Aortic smooth muscle cell (primary cell): ENCODE measurements at places on chromosomes 16 and 17. TPM values are rescaled to one million over a fixed set of nuclear protein-coding genes. Genes with fewer than 3 reads are reported as not detected.

Gene NAGS
- total RNA-seq, result 0.93 and 1.3 TPM in 2 replicates

Gene KRT34
- not detected in 2 replicates for total RNA-seq

Gene GAST
- not detected in 2 replicates for total RNA-seq

Gene KCNH6
- total RNA-seq, result not detected in 2 replicates

Gene HYDIN
- 1.1 TPM in 2 replicates for total RNA-seq

Gene EPN3
- 0.13 TPM in 1 of 2 replicates, not detected in the other for total RNA-seq

Gene NOXO1
- 0.12 and 0.13 TPM in 2 replicates for total RNA-seq

Gene BRICD5
- total RNA-seq, result 1.2 and 1.7 TPM in 2 replicates

Gene UMOD
- total RNA-seq, result not detected in 2 replicates

Gene TMEM92
- total RNA-seq, result not detected in 2 replicates

Gene AIPL1
- 0.06 and 0.13 TPM in 2 replicates for total RNA-seq

Gene MYL4
- 0.13 TPM in 1 of 2 replicates, not detected in the other for total RNA-seq

Gene TBC1D26
- not detected in 2 replicates for total RNA-seq

Gene GCGR
- not detected in 2 replicates for total RNA-seq

Gene KRTAP1-1
- total RNA-seq, result not detected in 2 replicates

Gene TMEM220
- total RNA-seq, result 3.6 and 5.1 TPM in 2 replicates

Gene CXCL16
- total RNA-seq, result 1.5 and 2.1 TPM in 2 replicates

Gene KRTAP2-1
- total RNA-seq, result not detected in 2 replicates

Gene EPX
- total RNA-seq, result not detected in 2 replicates

Gene SEBOX
- not detected in 2 replicates for total RNA-seq

Gene SLFN11
- total RNA-seq, result 73.2 and 91.4 TPM in 2 replicates

Gene OMG
- 0.12 and 0.26 TPM in 2 replicates for total RNA-seq

Gene CRK
- 127 and 129 TPM in 2 replicates for total RNA-seq

Gene ITGAL
- total RNA-seq, result under 0.01 TPM in 2 replicates

Gene CDRT15
- total RNA-seq, result not detected in 2 replicates

Gene MYL11
- total RNA-seq, result 0.12 TPM in 1 of 2 replicates, not detected in the other

Gene SLFN5
- 54.4 and 72.5 TPM in 2 replicates for total RNA-seq

Gene TEX19
- not detected in 2 replicates for total RNA-seq

Gene CYBA
- 363 and 449 TPM in 2 replicates for total RNA-seq

Gene NXN
- 2.0 and 5.7 TPM in 2 replicates for total RNA-seq

Gene KRTAP4-9
- not detected in 2 replicates for total RNA-seq

Gene CLEC3A
- total RNA-seq, result not detected in 2 replicates

Gene HOXB13
- not detected in 2 replicates for total RNA-seq
